ENCODE measurements at places on chromosomes 6 and 20.

- peak; percentile 65 for DNase-seq
Observed at GRCh38 chr20:47196091-47197081, 160.1 kb downstream of the ZMYND8 start.

DNA sequence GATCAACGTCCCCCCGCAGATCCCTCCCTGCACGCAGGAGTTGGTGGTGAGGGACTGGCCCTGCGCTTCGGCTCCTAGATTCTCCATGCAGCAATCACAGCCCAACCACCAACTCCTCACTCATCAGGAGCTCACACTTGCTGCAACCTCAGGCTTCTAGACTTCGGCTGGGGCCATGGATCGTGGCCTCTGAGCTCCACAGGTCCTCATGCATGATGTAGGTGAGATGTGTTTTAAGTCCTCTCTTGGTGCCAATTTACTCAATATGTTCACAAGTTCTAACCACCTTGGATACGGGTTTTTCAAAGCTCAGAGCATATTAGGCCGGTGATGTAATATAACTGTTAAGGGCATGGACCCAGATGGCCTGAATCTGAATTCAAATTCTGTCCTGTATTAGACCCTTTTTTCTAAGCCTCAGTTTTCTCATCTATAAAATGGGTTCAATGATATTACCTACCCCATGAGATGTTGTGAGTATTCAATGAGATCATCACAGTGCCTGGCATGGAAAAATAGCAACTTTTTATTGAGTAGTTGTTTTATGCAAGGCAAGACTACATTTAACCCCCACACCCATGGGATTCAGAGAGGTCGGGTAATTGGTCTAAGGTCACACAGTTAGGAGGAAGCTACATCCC lies 31.0 kb downstream of the SUN5 start:
- no peak for DNase-seq

DNA sequence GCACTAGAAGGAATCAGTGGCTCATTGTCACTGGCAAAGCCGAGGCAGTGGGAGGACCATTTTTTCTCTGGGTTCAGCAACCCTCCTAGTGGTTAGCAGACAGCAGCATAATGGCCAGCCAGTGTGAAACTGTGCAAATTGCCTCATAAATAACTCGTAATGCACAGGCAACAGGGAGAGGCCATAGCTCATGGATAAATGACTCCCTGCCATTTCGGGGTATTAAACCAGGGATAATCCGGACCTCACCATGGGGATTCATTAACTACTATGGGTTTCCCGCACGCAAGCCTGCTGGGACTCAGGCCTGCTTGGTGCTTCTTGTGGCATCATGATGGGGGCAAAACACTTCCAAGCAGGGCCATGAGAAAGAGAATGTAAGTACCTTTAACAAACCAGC lies 158.2 kb upstream of the CHD6 start:
- DNase-seq = no peak

GRCh38 chr6:138769102-138769676 lies 4.4 kb upstream of the CCDC28A start:
- no peak for DNase-seq

DNA sequence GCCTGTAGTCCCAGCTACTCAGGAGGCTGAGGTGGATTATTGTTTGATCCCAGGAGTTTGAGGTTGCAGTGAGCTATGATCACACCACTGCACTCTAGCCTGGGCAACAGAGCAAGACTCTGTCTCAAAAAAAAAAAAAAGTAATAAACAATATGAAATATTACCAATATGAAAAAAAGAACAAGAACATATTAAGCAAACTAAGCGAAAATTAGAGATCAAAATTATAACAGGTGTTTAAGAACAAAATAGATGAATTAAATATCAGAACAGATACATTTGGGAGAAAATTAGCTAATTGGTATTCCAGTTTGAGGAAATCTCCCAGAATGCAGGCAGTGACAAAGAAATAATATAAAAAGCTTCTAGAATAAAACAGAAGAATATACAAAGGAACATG lies 23.3 kb downstream of the GLO1 start:
- no peak for DNase-seq

DNA sequence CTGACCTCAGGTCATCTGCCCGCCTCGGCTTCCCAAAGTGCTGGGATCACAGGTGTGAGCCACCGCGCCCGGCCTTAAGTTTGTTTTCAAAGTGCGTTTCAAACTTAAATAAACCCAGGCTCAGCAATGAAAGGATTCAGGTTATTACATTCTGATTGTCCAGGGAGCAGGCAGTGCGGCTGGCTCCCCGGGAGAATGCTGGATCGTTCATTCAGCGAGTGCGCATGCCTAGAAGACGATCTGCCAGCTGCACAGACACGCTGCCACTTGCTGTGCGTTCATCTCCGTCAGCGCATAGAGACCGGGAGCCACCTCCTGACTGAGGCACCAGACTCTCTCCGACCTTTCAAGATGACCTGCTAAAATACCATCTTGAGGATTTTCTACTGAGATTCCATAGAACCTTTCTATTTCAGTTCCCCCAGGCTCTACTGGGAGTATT lies 163.9 kb upstream of the ZNF217 start:
- no peak for DNase-seq

GRCh38 chr6:12270551-12271230 lies 19.5 kb upstream of the EDN1 start:
- no peak for DNase-seq

DNA sequence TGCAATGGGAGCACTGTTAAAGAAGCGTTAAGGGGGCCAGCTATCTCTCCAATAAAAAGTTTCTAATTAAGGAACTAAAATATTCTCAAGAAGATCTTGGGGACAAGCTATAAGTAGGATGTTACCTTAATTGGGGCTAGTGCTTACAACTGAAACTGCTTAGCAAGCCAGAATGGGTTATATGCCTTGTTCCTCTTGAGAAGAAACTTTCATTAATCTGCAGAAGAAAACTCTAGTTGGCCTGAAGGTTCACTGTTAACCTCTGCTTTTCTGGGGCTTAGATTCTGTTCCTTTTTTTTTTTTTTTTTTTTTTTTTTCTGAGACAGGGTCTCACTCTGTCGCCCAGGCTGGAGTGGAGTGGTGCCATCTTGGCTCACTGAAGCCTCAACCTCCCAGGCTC lies 82.2 kb downstream of the BACH2 start:
- no peak for DNase-seq

DNA sequence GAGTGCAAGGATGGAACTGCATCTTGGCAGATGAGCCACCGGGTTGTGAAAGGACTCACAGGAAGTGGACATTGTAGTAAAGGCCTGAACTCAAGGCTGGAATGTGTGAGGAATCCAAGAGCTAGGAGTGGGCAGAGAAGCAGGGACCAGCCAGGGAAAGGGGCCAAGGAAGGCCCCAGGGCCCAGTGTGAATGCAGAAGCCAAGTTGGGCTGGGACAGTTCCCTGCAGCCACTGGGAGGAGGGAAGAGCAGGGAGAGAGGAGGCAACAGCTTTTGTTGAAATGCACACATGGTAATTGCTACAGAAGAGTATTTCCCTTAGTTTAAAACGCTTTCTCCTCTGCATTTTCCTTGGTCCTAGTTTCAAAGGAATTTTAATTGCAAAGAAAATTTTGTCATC lies 34.6 kb downstream of the CDH22 start:
- DNase-seq = no peak

GRCh38 chr6:132661906-132662305 lies 2.9 kb upstream of the TAAR1 start:
- no peak for DNase-seq
